ENCODE measurements at places on chromosomes 6 and 20. TPM values are rescaled to one million over a fixed set of nuclear protein-coding genes. Genes with fewer than 3 reads are reported as not detected.
A peak's percentile ranks its signal among the peaks of the same experiment; 100 is the strongest.

CD93 gene
- total RNA-seq, result 0.54 TPM

SYS1 gene
- 19.6 TPM for total RNA-seq

ADGB gene
- total RNA-seq, result not detected

PDSS2 gene
- total RNA-seq, result 16.9 TPM

HEY2 gene
- total RNA-seq, result not detected

SYCP2L gene
- total RNA-seq, result 0.37 TPM

SLC17A1 gene
- not detected for total RNA-seq

CST11 gene
- total RNA-seq, result not detected

DNA sequence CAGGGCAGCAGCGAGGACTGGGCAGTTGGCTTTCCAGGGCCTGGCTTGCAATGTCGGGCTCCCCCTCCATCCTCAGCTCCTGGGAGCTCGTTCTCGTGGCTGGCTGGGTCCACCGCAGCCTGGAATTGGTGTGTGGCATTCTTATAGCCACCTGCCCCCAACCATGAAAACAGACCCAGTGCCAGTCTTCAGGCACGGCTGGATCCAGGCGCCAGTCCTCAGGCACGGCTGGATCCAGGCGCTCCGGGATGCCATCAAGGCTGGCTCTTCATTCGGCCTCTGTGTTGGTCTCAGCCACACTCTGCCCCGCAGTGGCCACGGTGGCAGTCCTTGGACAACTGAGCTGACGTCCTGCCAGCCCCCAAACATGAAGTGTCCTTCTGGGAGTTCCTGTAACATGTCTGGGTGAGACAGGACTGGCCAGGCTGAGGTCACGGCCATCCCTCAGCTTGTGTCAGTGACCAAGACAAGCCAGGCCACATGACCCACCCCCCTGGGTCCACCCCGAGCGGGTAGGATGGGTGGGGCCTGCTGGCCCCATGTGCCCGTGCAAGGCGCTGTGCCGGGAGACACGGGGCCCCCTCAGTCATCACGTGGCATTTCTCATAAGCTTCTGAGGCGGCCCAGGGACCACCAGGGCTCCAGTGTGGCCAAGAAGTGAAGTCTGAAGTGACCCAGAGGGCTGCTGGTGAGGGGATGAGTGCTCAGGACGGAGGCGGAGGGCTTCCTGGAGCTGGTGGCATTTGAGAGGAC is 99.0 kb downstream of the TAF4 start:
- no peaks in the 10 kb centered on the region for H3K36me3 ChIP-seq
- no peak overlapping the region for H3K4me3 ChIP-seq
- H3K27ac ChIP-seq, result no peak overlapping the region
- peak; percentile 35 for DNase-seq
- peaks cover 15% of the 10 kb centered on the region for H3K27me3 ChIP-seq

- DNase-seq, result no peak
- H3K4me3 ChIP-seq, result no peak overlapping the region
- H3K4me1 ChIP-seq, result peaks cover 29% of the 10 kb centered on the region
- H3K36me3 ChIP-seq, result no peaks in the 10 kb centered on the region
Observed at GRCh38 chr6:170152124-170152926, 138.6 kb downstream of the DLL1 start.

DNA sequence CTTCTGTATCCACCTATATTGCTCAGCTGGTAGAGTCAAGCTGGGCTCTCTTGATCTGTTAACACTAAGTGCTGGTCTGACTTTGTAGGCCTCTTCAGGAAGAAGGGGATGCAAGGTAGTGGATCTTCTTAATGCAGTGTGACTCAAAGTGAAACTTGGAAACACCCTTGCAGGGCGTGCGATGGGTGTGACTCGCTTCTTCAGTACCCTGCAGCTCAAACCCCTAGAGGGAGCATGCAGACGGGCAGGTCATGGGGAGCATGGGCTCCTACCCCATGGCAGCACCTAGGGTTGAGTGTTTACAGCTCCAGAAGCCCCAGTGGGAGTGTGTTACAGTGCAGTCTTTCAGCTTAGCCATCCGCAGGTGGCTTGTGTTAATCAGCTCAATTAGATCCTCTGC is 757 bp upstream of the SAMD3 start:
- H3K36me3 ChIP-seq, result peaks cover 38% of the 10 kb centered on the region
- H3K4me3 ChIP-seq, result peak overlapping the region; percentile 84
- peak overlapping the region; percentile 95 for H3K27ac ChIP-seq
- H3K27me3 ChIP-seq, result no peaks in the 10 kb centered on the region
- peak; percentile 93 for DNase-seq

DNA sequence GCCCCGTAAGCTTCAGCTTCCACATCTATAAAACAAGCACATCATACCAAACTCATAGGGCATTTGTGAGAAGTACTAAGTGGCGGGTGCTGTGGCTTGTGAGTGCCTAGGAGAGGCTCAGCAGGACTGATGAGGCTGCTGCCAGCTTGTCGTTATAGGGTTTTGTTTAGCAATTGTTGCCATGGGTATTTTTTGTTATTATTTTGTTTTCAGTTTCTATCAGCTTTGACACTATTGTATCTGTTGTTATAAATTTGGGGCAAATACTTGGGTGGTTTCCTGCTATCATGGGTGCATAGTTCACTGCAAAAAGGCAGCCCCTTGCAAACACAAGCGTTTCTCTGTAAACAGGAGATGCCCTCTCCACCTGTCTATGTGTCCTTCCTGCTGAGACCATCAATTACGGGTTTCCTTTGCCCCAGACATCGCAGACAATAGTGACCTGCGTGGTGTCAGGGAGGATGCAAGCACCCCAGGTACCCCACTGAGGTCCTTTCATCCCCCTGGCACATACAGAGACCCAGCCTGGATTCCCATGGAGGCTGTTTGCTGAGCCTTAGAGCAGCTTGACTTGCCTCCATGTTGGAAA is 3.1 kb upstream of the CCDC167 start:
- peaks cover 5% of the 10 kb centered on the region for H3K36me3 ChIP-seq
- DNase-seq, result peak; percentile 57
- H3K4me1 ChIP-seq, result peaks cover 57% of the 10 kb centered on the region

DNA sequence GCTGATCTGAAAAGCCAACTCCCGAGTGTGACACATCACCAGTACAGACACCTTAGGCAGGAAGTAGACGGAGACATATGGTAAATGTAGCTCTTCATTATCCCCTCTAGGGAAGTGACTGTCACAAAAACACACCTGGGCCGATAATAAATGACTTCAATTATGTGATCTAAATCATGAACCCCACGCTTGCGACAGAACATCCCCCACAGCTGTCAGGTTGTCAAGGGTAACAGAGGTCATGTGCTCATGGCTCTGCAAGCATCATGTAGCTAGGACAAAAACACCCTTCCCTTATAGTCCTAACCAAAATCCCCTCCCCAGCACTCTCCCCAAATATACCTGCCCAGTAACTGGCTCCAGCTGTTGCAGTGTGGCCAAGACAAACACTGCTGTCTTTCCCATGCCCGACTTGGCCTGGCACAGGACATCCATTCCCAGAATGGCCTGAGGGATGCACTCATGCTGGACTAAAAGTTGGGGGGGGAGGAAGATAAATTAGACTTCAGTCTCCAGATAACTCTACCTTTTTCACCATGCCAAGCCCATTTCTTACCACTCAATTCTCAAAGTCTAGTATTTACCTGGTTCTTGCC is 2.9 kb downstream of the DDX39B start:
- H3K27me3 ChIP-seq, result no peaks in the 10 kb centered on the region
- peaks cover 60% of the 10 kb centered on the region for H3K4me1 ChIP-seq
- DNase-seq, result no peak

- H3K36me3 ChIP-seq, result no peaks in the 10 kb centered on the region
- H3K27ac ChIP-seq, result no peak overlapping the region
- DNase-seq, result no peak
- H3K4me1 ChIP-seq, result no peaks in the 10 kb centered on the region
- H3K27me3 ChIP-seq, result peaks cover 9% of the 10 kb centered on the region
- no peak overlapping the region for H3K4me3 ChIP-seq
Observed at GRCh38 chr6:156554160-156554559, 223.0 kb upstream of the ARID1B start.

DNA sequence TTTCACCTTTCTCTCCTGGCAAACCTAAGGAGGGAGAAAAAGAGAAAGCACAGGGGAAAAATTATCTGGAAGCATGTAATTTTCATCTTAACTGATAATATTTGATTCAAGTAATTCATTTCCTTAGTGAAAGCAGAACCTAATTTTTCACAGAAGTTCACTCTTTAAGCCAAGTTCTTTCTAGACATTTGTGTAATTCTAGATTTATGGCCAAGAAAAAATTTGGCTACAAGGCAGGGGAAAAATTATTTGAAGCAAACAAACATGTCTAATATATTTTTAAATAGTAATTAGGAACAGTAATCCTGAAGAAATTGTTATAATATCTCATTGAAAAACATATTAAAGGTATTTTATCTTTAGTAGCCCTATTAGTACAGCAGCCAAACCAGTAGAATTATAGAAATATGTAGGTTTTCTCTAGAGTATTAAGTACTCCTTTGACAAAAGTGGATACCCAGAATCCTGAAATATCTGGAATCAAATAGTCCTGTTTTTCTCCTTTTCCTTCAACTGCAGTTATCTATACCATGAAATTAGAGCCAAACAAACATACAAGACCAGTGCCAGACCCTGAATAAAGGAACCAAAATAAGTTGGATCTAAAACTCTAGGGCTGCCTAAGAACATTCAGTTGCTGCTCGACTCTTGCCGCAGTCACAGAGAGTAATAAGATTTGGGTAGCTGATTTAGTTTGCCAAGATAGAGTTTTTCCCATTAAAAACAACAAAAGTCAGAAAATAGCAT is 116.5 kb downstream of the COL12A1 start:
- no peaks in the 10 kb centered on the region for H3K4me1 ChIP-seq
- no peak overlapping the region for H3K27ac ChIP-seq
- H3K27me3 ChIP-seq, result peaks cover 20% of the 10 kb centered on the region
- no peak overlapping the region for H3K4me3 ChIP-seq

DNA sequence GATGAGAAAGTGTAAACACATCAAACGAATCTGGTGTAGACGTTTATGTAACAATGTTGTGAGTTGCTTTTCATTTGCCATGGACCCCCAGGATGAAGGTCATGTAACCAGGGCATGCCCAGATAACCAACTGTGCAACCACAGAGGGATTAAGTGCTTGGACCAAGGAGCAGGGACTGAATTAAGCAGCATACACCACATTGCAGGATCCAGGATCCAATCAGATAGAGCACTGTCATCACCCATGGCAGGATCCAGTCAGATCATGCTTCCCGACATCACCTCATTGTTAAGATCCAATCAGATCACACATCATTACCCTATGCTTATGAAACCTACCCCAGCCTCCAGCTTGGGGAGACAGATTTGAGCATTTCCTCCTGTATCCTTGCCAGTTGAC is 74.3 kb upstream of the RCAN2 start:
- no peak overlapping the region for H3K4me3 ChIP-seq
- H3K27me3 ChIP-seq, result peaks cover 15% of the 10 kb centered on the region
- no peaks in the 10 kb centered on the region for H3K36me3 ChIP-seq
- no peak for DNase-seq

DNA sequence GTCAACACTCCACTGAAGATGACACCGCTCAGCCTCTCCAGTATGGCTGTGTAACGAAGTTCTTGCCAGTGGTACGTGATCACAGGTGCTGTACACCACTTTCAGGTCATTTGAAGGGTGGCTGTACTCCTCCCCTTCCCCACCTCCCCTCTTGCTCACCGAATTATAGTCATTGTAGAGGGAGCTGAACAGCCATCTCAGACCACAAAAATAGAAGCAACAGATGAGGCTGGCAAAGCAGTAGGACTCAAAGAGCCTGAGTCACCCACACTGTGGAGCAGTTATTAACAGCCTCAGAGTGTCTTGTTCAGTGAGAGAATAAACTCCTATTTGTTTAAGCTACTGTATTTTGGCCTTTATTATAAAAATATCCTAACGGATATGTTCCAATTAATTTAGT is 192.5 kb upstream of the MCHR2 start:
- peaks cover 2% of the 10 kb centered on the region for H3K36me3 ChIP-seq
- no peak overlapping the region for H3K27ac ChIP-seq
- no peak for DNase-seq
- peaks cover 8% of the 10 kb centered on the region for H3K4me1 ChIP-seq
- no peak overlapping the region for H3K4me3 ChIP-seq
